ENCODE measurements at places on chromosomes 6 and 20.

DNA sequence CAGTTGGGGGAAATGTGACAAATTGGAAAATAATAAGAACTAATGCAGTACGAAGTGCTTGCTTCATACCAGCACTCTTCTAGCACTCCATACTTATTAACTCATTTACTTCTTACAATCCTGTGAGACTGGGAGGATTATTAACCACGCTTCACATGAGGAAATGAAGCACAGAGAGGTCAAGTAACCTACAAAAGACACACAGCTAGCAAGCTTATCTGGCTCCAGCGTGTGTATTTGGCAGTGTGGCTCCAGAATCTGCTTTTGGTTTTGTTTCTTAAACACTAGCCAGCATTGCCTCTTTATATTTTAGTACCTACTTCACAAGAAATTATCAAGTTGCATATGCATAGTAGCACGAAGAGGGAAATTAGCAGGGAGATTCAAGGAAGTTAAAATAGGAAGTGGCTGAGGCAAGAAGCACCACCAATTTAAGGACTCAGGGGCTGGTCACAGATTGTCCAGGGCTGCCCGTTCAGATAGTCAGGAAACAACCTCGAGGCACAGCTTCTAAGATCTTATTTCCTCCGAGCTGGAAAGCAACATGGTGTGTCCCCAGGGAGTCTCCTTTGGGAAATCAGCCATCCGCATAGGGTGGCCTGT lies 302.7 kb upstream of the PRDM1 start:
- no peak for DNase-seq

DNA sequence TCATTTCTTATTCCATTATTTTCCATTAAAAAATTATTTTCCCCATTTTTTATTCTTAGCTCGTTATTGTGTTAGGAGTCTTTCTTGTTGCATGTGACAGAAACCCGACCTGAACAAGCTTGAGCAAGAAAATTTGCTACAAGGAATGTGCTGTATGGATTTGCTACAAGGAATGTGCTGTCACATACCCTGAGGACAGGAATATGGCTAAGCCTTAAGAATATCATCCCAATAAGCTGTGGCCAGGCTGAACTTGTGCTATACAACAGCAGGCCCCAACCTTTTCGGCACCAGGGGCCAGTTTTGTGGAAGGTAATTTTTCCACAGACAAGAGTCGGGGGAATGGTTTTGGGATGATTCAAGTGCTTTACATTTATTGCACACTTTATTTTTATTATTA lies 114.0 kb downstream of the TRMT11 start:
- no peak for DNase-seq

GRCh38 chr20:29741594-29741893 lies 1515.9 kb upstream of the DEFB115 start:
- DNase-seq = no peak

DNA sequence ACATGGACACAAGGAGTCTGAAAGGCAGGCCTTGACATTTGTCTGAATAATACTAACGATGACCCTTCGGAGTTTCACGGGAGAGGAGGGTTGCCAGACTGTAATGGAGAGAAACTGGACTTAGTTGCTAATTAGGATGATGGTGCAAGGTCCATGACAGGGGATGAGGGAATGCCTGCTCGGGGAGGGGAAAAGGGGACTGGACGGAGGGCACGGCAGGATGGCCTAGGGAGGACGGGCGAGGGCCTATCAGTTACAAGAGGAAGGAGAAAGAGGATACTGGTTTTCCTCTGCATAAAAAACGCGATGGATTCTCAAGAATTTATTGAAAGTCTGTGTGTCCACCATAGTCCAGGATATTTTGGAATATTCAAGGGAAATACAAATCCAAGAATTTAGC lies 42.7 kb downstream of the IRAK1BP1 start:
- DNase-seq = no peak

GRCh38 chr6:167209577-167209975 lies 51.8 kb upstream of the GPR31 start:
- DNase-seq = no peak

DNA sequence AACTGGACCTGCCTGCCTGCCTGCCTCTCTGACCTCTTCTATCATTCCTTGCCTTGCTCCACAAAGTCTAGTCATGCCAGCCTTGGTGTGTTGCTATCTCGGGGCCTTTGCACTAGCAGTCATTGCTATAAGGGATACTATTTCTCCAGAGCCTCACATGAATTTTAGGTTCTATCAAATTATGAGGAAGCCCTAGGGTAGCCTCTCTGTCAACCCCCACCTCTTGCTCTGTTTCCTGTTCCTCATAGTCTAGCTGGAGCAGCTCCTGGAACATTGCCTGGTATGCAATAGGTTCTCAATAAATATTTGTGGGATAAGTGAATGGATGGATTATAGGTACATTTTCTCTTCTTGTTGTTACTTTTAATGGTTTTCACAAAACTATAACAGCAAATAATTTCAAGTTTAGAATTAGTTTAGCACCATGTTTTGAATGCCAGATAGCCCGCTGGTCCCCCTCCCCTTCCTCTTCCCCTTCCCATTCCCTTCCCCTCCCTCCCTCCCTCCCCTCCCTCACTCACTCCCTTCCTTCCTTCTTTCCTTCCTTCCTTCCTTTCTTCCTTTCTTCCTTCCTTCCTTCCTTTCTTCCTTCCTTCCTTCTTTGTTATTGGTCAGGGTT lies 46.9 kb upstream of the DTNBP1 start:
- DNase-seq = no peak

- DNase-seq = no peak
Measured at GRCh38 chr6:119129148-119129967, 50.9 kb upstream of the FAM184A start.

GRCh38 chr6:54057058-54057457 lies 54.2 kb upstream of the MLIP start:
- DNase-seq = no peak

GRCh38 chr20:35515949-35516645 lies 13.4 kb downstream of the C20orf173 start:
- no peak for DNase-seq

DNA sequence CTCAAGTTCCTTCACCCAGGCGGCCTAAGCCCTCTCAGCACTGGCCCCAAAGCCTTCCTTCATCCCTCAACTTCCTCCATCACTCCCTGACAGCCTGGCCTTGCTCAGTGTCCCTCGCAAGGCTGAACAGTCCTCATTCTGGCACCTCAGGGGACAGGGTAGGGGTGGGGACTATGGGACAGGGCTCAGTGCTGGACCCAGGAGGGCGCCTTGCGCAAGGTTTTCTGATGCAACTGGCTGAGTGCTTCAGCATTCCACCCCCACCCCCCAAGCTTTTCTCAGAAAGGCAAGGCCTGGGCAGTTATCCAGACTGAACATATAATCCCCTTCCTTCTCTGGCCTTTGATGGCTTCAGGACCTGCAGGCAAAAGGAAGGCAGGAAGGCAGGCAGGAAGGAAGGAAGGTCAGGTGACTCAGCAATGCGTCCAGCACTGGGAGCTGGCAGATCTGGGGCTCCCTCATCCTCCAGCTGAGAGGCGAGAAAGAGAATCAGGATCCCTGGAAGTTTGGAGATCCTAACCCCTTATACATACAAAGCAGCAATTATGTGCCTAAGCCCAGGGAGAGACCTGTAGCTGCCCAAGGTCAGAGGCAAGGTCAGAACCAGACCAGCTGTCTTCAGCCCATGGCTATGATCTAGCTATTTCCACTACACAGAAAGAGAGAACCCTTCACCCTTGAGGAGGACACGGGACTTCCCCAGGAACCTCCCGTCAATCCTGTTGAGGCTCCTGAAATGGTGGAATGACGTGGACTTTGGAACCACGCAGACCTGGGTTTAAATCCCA lies 8.6 kb upstream of the TRIB3 start:
- DNase-seq = no peak

Data from NCI-H1417 treated with DMSO at 0.1 percent for 48 hours (cell line).